ENCODE measurements at places on chromosomes 3 and 15.

GRCh38 chr3:73432023-73432705, 192.6 kb downstream of the PDZRN3 start:
- DNase-seq = peak; percentile 37

DNA sequence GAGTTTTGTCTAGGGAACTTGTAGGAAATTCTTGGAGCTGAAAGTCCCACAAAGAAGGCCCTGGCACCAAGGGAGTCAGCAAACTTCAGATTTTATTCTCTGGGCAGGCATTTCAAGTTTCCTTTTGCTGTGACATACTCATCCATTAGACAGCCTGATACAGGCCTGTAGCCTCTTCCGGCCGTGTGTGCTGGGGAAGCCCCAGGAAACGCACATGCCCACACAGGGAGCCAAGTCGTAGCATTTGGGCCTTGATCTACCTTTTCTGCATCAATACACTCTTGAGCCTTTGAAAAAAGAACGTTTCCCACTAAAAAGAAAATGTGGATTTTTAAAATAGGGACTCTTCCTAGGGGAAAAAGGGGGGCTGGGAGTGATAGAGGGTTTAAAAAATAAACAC, 15.0 kb downstream of the TIGIT start:
- DNase-seq = no peak

- DNase-seq = no peak
Measured at GRCh38 chr3:189673535-189673934, 42.3 kb downstream of the TP63 start.

DNA sequence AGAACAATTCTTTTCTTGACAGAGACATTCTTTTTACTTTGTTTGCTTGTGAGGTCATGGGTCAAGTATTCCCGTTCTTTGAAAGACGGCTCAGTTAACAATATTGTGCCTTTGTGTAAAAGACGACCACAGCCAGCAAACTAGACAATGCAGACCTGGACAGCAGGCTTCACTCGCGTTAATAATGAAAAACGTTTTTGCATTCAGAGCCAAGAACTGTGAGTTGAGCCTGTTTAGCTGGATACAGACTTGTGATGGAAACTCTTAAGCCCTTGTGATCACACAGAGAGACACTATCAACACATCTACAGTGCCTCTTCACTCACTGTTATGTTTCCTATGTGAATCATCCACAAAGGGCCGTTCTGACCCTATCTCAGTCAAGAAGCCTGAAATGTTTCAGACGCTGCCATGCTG, 37.3 kb upstream of the CMTM7 start:
- peak; percentile 49 for DNase-seq

DNA sequence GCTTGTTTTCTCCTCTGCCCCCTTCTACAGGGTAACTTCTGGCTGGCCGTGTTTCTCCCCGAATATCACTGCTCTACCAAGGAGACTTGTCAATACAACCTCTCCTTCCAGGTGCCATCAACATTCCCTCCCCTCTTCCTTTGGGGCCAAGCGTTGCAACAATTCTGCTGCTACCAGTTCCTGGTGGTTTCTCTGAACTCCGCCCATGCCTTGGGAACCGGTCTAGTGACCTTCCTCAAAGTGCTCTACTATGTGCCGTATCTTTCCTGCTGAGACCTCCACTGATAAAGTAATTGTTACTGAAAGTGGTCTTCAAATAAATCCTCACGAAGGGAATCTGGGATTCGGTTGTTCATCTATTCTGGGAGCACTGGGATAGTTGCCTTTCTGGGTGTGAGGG, 26.2 kb downstream of the PCSK6 start:
- no peak for DNase-seq

DNA sequence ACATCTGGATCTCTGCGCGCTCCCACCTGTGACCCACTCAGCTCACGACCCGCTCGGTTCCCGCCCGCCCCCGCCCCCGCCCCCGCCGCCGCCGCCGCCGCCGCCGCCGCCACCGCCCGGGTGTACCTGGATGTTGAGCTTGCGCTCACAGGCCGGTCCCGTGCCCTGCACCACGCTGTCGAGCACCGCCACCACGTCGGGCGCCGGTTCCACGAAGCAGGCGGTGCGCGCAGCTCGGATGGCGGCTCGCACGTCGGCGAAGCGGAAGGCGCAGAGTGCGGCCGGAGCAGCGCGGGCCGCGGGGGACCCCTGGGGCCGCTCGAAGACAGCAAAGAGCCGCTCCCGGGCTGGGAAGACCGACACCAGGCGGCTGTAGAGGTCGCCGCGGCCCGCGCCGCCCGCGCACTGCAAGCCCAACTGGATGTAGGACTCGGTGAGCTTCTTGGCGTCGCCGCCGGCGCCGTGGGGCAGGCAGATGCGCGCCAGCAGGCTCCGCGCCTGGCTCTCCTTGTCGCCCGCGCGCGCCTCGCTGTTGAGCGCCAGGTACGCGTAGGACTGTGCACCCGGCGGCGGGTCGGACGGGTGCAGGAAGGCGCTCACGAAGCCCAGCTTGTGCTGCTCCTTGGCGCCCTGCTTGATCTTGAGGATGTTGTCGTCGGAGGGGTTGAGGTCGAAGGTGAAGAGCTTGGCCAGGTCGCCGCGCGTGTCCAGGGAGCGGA, 1.1 kb downstream of the PLXND1 start:
- DNase-seq = no peak

DNA sequence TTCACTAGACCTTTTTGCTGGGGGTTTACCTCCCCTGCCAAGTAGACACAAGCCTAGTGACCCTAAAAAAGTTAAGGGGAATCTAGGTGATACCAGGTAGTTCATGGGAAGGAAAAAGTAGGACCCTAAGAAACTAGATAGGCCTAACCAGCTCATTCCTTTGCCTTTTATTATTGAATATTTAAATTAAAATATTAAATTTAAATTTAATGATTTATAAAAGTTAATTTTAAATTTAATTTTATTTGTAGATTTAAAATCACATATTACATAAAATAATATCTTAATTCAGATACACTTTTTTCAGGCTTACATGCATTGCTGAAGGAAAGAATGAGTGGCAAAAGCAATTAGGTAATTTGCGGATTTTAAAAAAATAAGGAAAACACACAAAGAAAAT, 584.9 kb downstream of the AGBL1 start:
- no peak for DNase-seq

GRCh38 chr3:100782906-100783305, 73.6 kb downstream of the TFG start:
- no peak for DNase-seq

- DNase-seq = no peak
Measured at GRCh38 chr3:11727207-11727606, 83.5 kb upstream of the VGLL4 start.

GRCh38 chr3:23537101-23537551, 268.6 kb upstream of the UBE2E1 start:
- DNase-seq = no peak

DNA sequence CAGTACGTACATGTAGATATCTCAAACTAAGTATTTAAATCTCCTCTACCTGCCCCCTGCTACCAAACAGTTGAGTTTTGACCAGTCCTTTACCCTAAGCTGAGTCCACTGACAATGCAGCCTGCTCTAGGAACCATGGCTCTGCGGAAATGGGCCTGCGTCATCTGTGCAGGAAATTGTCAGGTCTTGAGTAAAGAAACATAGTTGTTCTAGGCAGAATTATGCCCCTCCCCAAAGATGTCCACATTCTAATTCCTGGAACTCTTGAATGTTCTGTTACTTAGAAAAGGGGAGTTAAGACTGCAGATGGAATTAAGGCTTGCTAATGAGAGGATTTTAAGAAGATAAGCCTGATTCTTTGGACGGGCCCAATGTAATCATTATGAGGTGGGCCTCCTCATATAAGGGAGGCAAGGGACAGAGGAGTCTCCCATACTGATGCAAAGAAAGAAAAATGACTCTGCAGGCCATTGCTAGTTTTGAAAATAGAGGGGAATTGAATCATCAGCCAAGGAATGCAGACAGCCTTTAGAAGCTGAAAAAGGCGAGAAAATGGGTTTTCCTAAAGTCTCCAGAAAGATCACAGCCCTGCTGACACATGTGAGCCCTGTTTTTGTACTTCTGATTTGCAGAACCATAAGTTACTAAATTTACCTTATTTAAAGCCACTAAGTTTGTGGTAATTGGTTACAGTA, 5.5 kb upstream of the VGLL3 start:
- peak; percentile 88 for DNase-seq

GRCh38 chr3:1442271-1442670, 349.4 kb downstream of the CNTN6 start:
- no peak for DNase-seq

DNA sequence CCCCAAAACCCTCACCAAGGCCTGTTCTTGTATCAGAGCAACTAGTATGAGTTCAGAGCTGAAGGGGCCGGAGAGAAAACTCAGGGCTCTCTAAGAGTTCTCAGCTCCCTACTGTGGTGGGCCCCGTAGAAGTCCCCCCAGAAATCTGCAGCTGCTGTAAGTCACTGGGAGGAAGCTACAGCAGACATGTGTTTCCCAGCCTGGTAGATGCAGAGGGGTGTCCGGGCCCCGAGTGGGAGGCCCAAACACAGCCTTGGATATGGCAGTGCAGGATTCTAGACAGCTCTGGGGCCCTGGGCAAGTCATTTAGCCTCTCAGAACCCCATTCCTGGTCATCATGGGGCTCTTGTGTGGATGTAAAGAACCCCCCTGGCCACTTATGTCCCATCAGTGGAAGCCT, 39.2 kb upstream of the CSPG4 start:
- no peak for DNase-seq

DNA sequence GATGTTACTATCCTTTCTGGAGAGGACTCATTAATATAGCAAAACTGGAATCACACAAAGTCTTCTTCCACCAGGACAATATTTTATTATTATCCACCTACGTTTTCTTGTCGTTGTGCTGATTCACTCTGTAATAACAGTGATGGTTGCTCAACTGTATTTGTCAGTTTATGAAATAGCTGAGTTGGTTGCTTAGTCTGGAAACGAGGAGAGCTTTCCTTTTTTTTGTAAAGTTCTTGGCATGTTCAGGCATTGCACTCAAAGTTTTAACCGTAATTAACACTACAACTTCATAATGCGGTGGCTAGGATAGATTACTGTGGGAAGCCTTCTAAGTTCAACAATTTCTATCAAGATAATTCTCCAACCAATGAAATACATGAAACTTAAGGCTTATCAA, 131.2 kb downstream of the RAP2B start:
- peak; percentile 52 for DNase-seq

GRCh38 chr3:52532838-52533622, 627 bp downstream of the NT5DC2 start:
- no peak for DNase-seq

DNA sequence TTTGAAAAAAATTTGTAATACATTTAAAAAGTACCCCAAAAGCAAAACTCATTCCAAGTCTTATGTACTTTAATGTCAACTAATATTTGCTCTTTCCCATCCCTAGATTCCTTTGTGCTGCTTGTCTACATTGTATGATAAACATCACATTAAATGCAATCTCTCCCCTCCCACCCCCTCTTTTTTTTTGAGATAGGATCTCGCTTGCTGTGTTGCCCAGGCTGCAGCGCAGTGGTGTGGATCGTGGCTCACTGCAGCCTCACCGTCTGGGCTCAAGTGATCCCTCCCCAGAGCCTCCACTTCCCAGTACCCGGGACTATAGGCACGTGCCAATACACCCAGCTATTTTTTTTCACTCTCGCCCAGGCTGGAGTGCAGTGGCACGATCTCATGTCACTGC, 12.6 kb downstream of the MAP2K1 start:
- no peak for DNase-seq

DNA sequence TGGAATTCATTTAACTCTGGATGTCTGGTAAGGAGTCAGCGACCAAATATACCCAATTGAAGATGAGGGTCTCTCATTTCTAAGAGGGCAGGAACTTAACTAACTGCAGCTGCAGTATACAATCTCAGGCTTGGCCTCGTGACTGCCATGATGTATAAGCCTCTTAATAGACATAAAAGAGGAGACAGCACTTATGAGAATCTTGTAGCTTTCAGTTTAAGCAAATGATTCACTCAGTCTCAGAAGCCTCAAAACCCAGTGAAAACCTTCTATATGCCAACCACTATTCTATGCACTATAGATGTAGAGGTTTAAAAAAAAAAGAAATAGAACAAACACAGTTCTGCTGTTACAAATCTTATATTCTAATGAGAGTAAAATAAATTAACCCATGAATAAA, 513.9 kb downstream of the TBL1XR1 start:
- no peak for DNase-seq

GRCh38 chr3:152258448-152259393, 10.0 kb upstream of the MBNL1 start:
- DNase-seq = peak; percentile 98

- DNase-seq = no peak
Measured at GRCh38 chr3:194150252-194150934, 14.4 kb downstream of the HES1 start.

GRCh38 chr3:16789344-16790120, 95.2 kb upstream of the PLCL2 start:
- no peak for DNase-seq

GRCh38 chr3:49092938-49093852, 676 bp downstream of the QRICH1 start:
- peak; percentile 90 for DNase-seq

- peak; percentile 91 for DNase-seq
Measured at GRCh38 chr15:70196372-70197316, 98.9 kb upstream of the TLE3 start.

GRCh38 chr15:63109920-63110319, 11.7 kb upstream of the LACTB start:
- peak; percentile 72 for DNase-seq

- DNase-seq = no peak
Measured at GRCh38 chr3:81985996-81986723, 224.7 kb upstream of the GBE1 start.

DNA sequence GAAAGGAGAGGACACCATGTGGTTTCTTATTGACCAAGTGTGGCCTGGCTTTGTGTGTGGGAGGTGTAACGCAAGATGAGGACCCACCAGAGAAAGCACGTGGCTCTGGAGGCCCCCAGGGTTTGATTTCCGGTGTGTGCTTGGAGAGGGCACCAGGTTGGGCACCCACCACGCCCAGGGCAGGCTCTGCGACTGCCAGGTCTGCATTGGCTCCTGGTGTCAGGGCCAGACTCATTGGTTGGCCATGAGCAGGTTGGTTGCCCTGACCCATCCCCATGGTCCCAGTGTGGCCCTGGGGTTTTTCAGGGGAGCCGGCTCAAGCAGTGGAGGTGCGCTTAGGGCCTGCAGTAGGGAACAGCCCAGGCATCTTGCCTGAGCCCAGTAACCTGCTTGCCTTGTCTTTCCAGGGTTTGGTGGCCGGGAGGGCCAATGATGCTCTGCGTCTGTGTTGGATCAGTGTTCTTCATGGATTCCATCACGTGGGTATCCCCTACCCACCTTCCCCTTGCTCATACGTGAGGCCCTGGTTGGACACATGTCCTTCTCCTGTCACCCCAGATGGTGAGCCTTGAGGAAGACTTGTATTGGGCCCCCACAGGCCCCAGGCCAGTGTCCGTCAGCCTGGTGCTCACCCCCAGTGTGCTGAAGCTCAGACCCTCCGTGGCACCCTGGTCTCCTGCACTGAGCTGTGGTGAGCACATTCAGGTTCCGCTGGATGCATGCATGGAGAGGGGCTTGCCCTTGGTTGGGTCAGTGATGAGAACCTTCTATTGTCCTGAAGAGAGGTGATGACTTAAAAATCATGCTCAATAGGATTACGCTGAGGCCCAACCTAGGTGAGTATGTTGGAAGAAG, 193.9 kb downstream of the UBE3A start:
- DNase-seq = no peak

- DNase-seq = peak; percentile 92
Measured at GRCh38 chr3:63724987-63725386, 72.5 kb downstream of the SNTN start.

Data from brain microvascular endothelial cell (primary cell).